Stimulated activated CD8-positive, alpha-beta memory T cell treated with anti-CD3 and anti-CD28 coated beads, Interleukin-12 subunit alpha, Interleukin-12 subunit beta, amount 100 ng/mL, for 4 hours (primary cell): ENCODE measurements at places on chromosomes 4 and X.

DNA sequence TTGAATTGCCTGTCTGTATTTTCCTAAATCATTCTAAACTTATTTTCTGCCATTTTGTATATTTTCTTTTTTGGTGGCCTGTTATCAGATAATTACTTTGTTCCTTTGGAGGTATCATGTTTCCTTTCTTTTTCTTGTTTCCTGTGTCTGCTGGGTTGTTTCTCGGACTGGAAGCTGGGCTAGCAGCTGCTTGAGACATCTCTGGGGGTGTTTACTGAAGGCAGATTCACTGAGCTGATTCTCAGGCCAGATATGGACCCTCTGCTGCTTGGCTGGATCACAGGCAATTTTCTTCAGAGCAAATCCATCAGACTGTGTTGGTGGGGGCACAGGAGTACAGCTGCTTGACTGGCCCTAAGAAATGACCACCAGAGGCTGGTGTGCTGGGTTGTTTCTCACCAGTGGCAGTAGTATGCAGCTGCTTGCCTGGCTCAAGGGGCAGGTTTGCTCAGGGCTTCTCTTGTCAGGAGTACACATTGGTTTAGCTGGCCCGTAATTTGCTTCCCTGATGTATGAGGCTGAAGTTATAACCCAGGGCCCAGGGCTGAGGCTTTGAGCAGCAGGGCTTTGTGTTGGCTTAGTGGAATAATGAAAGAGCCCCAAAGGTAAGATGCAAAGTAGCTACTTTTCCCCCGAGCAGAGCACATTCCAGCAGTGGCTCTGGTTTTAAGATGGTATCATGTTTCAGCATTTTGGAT is 680.6 kb downstream of the TECRL start:
- no peak for DNase-seq

GRCh38 chr4:107793996-107794395 is 30.7 kb upstream of the SGMS2 start:
- no peak for DNase-seq

GRCh38 chr4:99013884-99014523 is 18.5 kb downstream of the METAP1 start:
- DNase-seq = no peak

GRCh38 chr4:82524570-82525152 is 37.1 kb downstream of the TMEM150C start:
- DNase-seq = no peak
